H7 (cell line): ENCODE measurements at places on chromosomes 12 and 14.

DNA sequence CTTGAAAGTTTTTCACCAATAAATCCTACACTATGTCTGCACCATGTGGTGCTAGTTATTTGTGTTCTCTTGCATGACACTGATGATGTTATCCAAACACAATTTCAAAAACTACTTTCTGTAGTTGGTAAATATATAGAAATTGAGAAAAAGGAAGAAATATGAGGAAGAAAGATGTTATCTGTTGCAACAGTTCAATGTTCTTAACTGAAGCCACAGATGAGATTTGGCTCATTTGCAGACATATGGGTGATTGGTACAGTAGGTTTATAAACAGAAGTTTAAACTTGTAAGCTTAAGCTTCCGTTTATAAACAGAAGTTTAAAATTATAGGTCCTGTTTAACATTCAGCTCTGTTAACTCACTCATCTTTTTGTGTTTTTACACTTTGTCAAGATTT, at the start of gene CLEC12A:
CLEC12A (plus strand) TSS at position 229 of the 400 bp plus-strand sequence. CDS start 188 bp downstream, outside the sequence.
- no peak for DNase-seq

GRCh38 chr12:19181666-19182426, 52.3 kb downstream of the PLEKHA5 start:
- no peak for DNase-seq

DNA sequence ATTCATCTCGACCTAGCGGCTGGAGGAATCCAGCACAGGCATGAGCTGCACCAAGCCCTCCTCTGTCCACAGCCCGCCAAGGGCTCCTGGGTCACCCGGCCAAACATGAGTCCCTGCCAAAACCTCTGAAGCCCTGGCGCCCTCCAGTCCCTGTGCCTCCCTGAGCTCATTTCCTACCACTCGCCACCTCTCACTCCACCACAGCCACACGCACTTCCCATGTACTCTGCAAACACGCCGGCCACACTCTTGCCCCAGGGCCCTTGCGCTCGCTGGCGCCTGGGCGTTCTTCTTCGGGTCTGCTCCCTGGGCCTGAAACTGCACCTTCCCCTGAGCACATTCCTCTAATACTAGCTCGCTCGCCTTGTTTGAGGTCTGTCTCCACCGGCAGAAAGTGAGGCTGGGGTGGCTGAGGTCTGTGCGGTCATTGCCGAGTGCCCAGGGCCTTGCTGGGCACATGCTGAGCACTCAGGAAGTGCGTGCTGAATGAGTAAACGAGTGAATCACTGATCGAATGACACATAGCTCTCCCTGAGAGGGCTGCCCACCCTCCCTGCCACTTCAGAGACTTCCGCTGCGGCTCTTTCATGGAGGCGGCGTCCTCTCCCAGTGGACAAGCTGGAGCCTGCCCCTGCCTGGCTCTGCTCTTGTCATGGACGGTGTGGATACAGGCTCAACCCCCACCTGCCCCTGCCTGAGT, 33.7 kb upstream of the DLK1 start:
- DNase-seq = no peak

DNA sequence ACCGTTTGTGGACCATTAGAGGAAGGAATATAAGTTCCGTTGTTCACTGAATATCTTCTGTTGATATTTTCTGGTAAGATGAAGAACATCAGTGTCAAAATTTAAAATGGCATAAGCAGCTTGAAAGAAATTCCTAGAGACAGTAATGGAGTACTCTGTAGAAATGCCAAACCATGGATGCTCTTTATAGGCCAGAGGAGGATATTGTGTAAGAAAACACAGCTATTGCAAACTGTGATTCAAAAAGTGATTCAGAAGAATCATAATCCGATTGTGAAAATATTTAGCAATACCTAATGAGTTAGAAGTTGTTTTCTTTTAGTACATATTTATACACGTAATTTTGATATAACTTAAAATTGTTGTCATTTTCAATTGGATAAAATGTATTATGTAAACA, 102.8 kb downstream of the SLC16A7 start:
- no peak for DNase-seq

DNA sequence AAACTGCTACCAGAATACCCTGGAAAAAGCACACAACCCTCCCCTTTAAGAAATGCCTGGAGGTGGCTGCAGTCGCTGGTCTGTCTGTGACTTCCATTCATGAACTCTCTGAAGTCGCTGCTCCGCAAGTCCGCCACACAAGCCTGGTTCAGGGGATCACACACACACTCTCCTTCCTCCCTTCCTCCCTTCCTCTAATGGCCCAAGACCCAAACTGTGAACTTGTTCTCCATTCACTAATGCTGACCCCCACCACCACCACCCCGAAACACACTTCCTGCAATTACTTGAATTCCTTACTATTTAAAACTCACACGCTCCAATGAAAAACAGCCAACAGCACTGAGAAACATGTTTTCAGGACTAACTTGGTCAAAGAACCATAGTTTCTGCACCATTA, 1.0 kb upstream of the LMO3 start:
- no peak for DNase-seq

GRCh38 chr12:110758922-110759321, 16.2 kb upstream of the PPP1CC start:
- no peak for DNase-seq

DNA sequence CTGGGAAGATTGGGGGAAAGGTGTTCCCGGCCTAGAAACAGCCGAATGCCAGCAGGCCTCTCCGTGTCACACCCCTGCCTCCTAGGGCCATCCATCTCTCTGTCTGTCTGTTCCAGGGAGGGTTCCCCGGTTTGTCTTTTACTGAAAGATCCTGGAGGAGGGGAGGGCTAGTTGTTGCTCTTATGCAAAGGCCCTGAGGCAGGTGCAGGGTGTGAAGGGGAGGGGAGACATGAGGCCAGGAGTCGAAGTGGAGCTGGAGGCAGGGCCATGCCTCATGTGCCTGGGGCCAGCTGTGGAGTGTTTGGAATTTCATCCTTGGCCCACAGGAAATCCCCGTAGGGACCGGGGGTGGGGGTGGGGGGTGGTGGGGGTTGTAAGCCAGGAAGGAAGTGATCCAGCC, 8.7 kb upstream of the RCOR1 start:
- no peak for DNase-seq

DNA sequence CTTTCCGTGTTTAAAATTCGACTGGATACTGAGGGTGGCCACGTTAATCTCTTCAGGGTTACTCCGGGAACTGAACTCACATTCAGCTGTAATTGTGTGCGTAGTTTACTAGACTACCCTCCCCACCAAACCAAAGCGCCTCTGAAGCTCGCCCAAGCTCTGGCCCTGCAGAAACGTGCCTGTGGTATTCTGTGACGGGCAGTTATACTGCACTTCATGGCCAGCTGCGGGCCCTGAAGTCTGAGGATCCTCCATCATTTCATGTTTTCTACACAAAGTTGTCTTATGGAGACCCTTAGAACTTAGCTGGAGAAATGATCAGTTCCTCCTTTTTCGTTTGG, 688 bp downstream of the ZNF26 start:
- DNase-seq = peak; percentile 52

GRCh38 chr12:10189653-10190052, 10.8 kb downstream of the TMEM52B start:
- no peak for DNase-seq

GRCh38 chr14:59182641-59183040, 5.8 kb upstream of the DAAM1 start:
- no peak for DNase-seq

DNA sequence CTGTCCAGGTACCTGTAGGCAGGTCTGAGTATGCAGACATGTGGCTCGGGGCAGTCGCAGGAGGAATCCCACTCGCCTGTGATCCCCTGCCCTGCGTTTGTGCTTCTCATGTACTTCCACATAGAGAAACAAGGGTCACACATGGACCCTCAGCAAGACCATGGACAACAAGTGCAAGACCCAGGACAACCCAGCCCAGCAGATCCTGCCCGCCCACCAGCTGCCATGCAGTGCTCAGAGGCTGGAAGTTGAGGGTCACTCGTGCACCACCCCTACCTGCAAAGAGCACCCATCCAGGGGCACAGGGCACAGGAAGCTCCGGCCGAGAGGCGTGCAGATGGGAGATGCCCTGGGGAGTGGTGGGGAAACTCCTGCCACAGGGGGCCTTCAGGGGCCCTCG, 67.5 kb upstream of the C14orf180 start:
- peak; percentile 47 for DNase-seq

DNA sequence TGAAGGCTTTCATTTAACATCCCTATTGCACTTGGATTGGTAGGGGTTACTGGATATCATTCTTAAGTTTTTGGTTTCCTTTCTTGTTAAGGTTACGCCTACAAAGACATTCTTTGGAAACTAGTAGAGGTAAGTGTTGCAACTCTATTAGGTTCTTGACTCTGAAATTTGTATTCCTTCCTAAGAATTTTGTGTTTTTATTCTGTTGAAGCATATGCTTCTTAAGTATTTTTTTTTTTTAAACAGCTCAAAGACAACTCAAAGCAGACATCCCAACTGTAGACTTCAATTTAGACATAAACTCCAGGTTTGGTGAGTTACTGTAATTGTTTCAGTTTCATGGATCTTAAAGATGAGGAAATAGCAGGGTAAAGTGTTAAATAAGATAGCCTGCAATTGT, 1.1 kb upstream of the RBMS2 start:
- no peak for DNase-seq

GRCh38 chr14:94548999-94549985, 11.9 kb upstream of the SERPINA4 start:
- DNase-seq = peak; percentile 83

DNA sequence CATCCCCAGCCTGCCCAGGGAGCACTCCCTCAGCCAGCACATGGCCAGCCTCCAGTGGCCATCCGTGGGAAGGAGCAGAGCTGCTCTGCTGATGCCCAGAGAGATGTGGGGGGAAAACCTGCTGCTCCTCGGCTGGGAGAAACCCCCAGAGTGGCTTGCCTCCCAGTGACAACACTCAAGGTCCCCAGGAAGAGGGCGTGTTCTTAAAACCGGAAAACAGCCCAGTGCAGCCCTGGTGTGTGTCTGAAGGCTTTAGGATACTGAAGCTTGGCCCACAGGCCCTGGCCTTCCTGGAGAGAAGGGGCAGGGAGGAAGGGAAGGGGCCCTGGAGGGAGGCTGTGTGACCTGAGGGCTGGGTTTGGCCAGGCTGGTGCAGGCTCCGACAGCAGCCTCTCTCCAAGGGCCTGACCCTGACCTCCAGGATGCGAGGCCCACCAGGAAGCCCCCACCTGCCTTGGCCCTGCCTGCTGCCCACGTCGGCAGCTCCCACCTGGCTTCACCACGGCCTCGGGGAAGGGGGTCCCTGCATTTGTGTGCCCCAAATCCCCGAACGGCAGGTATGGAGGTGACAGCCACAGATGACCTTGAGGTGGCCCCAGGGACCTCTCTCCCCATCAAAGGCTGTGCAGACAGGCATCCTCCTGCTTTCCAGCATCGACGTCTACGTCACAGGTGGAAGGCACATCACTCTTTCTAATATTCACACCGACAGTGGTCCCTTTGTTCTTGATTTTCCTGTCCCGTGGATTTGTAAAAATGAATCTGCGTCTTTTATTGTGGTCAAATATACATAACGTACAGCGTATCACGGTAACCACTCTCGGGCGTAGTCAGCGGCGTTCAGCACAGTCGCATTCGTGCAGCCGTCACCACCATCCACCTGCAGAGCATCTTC, 190.0 kb upstream of the C14orf180 start:
- peak; percentile 54 for DNase-seq

- DNase-seq = no peak
Observed at GRCh38 chr14:97381309-97381708, 584.1 kb downstream of the VRK1 start.

- DNase-seq = no peak
Observed at GRCh38 chr14:31269634-31270195, 62.1 kb upstream of the HECTD1 start.

GRCh38 chr14:99573000-99573330, 31.0 kb downstream of the CCDC85C start:
- no peak for DNase-seq

DNA sequence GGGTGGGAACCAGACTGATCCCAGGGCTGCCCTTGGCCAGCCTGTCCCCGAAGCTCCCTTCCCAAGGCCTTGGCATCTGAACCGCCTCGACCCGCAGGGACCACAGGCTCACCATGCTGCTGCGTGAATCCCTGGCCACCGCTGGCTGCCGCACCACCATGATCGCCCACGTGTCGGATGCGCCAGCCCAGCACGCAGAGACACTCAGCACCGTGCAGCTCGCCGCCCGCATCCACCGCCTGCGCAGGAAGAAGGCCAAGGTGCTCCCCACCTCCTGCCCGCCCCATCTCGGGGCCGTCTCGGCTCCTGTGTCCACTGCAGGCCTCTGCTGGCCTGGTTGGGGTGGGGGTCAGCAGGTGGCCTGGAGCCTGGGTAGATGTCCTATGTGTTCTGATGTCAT, 35.7 kb downstream of the KIF26A start:
- no peak for DNase-seq
